ENCODE measurements at places on chromosomes 3 and 15. TPM values are rescaled to one million over a fixed set of nuclear protein-coding genes. Genes with fewer than 3 reads are reported as not detected.

- DNase-seq: no peak
These were observed 297.7 kb upstream of the NR2E3 start for GRCh38 chr15:71512682-71513006.

CLDN16 gene
- 0.11 TPM for total RNA-seq

GRCh38 chr3:57688291-57688690 is 4.6 kb downstream of the DENND6A start:
- DNase-seq: no peak

DNA sequence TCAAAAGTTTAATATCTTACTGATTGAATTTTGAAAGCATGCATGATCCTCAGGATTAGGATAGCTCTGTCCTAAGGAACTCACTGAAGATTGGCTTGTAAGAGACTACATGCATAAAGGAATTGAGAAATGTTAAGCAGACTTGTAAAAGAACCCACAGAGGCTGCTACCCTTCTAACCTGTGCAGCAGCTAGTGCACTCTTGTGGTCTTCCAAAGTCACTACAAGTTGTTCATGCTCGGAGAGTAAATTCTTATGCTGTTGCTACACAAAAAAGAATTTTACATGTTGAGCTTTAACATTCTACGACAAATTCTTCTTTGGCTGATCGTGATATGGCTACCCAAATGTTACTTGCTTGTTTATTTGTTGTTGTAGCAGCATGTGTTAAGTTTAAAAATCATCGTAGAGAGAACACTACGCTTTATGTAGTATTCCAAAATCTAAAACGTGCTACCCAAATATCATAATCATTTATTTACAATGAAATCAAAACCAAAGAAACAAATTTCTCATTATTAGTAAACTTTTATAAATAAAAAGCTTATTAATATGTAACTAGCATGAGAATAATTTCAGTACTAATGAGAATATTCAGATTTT is 55.0 kb downstream of the GOLIM4 start:
- DNase-seq: no peak

DNA sequence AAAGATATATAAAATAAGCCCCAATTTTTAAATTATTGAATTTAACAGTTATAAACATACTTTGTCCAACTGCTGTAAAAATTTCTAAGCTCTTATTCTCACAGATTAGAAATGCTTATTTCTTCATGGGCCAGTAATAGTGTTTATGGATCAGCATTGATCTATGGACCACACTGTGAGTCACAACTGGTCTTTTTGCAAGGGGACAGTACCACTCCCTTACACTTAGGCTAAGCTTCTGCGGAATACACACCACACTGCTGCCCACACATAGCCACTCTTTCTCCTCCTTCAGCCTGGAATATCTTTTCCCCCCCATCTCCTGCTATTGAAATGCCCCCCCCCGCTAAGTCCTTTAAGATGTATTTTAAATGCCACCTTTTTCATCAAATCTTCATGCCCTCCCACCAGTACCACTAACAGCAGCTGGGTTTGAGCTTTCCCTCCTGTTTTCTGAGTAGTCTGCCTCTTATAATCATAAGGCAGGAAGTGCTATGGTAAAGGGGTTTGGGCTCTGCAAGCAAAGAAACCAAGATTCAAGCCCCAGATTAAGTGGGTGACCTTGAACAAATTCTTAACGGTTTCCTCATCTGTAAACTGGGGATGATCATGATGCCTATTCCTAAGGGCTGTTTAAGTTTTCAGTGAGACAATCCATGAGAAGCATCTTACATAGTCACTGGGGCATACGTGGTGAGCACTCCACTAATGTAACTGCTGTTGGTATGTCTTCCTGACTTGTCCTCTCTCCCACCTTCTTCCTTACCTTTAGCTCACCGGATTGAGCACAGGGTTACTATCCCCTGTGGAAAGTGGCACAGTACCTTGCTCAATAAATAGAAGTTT is 69.2 kb downstream of the DCUN1D1 start:
- no peak for DNase-seq

DNA sequence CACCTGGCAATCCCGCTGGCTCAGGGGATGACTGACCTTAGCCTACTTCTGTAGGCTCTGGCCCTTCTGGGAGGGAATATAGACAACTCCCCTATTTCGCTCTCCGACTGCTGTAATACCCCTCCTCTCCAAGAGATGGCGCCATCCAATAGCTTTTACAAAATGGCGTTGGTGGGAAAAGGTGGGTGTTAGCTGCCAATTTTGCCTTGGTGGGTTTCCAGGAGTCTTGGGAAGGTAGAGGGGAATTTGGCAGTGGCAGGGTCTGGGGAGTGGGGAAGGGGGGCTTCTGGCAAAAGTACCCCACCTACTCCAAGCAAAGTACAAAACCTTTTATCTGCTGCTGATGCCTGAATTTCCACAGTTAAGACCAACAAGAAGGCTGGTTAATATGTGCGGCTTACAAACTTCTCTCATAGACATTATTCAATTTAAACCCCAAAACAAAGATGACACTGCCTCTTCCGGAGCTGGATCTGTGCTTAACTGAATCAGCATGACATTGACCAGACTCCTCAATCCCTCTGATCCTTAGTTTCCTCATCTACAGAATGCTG is 62.1 kb downstream of the RASGRF1 start:
- DNase-seq: no peak
